Immature natural killer cell (primary cell): ENCODE measurements at places on chromosomes 3 and 15. TPM values are rescaled to one million over a fixed set of nuclear protein-coding genes. Genes with fewer than 3 reads are reported as not detected.

DNA sequence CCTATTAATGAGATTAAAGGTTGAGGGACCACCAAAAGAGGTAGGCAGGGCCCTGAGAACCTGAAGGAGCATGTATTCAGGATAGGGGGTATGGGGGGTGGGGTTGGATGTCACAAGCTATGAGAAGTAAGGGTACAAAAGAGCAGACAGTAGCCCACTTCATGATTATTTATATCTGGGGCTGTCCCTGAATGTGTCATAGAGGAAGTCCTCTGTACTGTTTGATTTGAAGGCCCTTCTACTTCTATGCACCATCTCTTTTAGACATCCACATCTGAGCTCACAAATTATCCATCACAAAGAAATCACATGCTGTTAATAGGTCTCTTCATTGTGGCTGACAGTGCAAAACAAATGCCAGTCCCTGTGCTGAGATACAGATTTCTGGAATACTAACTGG is 68.6 kb downstream of the FHIT start:
- peaks cover 4% of the 10 kb centered on the region for H3K4me1 ChIP-seq
- no peak overlapping the region for H3K27ac ChIP-seq
- DNase-seq, result no peak
- H3K36me3 ChIP-seq, result no peaks in the 10 kb centered on the region

- no peaks in the 10 kb centered on the region for H3K4me1 ChIP-seq
- no peak overlapping the region for H3K27ac ChIP-seq
- H3K4me3 ChIP-seq, result no peak overlapping the region
Measured at GRCh38 chr3:191316876-191317603, 12.2 kb upstream of the CCDC50 start.

GRCh38 chr15:40523611-40524010 is 41.2 kb downstream of the CCDC32 start:
- no peak overlapping the region for H3K27ac ChIP-seq
- H3K27me3 ChIP-seq, result no peaks in the 10 kb centered on the region
- no peak overlapping the region for H3K4me3 ChIP-seq

DNA sequence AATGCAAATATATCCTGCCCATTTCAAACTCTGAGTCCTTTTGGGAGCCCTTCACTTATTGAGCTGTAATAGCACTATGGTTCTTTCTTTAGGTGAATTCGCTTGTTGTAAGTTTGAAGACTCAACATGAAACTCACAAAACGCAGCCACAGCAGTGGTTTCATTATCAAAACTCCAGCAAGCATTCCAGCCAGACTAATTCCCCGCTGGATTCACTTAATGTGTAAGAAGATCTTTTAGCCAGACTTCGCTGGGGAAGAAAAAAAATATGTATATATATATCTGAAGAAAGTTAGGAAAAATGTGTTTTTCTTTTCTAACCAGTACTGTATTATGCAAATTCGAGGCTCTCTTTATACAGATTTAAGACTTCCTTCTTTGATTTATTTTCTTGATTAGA is 241.1 kb downstream of the WNT5A start:
- no peak for DNase-seq
- no peak overlapping the region for H3K27ac ChIP-seq
- no peak overlapping the region for H3K4me3 ChIP-seq

GRCh38 chr3:40170395-40170794 is 139.1 kb upstream of the EIF1B start:
- H3K27ac ChIP-seq, result peak overlapping the region; percentile 26
- H3K36me3 ChIP-seq, result no peaks in the 10 kb centered on the region

GRCh38 chr3:23455775-23456174 is 252.6 kb downstream of the UBE2E2 start:
- H3K4me1 ChIP-seq, result no peaks in the 10 kb centered on the region
- no peak overlapping the region for H3K27ac ChIP-seq
- peaks cover 4% of the 10 kb centered on the region for H3K27me3 ChIP-seq
- no peaks in the 10 kb centered on the region for H3K36me3 ChIP-seq
- H3K4me3 ChIP-seq, result no peak overlapping the region

DNA sequence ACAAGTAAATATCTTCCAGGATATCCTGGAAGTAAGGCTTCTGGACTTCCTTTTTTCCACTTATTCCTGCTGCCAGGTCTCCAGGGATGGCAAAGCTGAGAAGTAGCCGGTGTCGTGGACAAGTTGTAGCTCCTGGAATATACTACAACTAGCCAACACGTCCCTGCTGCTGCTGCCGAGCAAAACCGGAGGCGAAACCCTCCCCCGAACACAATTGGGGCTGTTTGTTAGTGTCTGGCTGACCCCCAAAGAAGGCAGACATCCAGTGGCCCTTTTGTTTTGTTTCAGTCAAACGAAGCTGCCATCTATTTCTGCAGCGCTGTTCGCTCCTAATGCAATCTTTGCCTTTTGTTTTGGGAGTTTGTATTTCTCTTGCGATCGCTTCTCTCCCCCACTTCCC is 45.3 kb upstream of the EIF5A2 start:
- DNase-seq, result no peak
- H3K36me3 ChIP-seq, result no peaks in the 10 kb centered on the region
- no peak overlapping the region for H3K4me3 ChIP-seq
- peaks cover 4% of the 10 kb centered on the region for H3K27me3 ChIP-seq

Gene DGKG
- not detected for polyA plus RNA-seq

DNA sequence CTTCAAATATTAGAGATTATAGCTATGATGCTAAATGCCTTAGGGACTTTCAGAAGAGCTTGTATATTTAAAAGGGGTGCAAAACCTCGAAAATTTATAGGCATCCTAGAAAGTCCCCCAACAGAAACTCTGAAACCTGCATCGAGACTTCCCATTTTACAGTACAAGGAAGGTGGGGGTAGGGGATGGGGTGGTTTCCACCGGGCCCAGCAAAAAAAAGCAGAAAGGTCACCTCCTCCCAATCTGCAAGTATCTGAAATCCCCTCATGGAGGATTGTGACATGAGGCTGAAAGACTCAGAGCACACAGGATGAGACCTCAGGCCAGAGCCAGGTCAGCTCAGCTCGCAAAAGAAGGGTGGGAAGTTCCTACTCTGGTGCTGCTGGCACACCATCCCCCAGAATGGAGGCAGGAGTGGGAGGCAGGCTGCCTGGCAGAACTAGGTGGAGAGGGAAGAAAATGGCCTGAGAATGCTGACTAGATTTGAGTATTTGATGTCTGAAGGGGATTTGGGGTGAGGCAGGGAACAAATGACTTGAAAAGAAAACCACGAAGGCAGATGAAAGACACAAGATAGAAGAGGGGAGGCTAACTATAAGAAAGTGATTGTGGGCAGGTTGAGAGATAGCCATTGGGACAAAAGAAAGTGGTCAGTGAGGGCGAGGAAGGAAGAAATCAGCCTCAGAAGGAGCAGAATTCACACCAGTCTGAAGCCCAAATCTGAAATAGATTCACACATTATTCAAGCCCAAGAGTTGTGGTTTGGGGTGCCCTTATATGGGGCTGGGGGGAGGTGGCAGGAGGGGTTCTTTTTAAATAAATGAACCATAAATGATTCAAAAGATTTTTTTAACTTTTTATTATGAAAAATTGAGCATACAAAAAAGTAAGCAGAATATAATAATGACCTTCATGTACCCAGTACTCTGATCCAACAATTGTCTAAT is 22.5 kb upstream of the TSC22D2 start:
- peak overlapping the region; percentile 38 for H3K27ac ChIP-seq
- no peaks in the 10 kb centered on the region for H3K36me3 ChIP-seq
- peaks cover 4% of the 10 kb centered on the region for H3K27me3 ChIP-seq
- peak; percentile 43 for DNase-seq
- H3K4me3 ChIP-seq, result peak overlapping the region; percentile 61
